T-helper 9 cell (primary cell): ENCODE measurements at places on chromosomes 7 and 10.

DNA sequence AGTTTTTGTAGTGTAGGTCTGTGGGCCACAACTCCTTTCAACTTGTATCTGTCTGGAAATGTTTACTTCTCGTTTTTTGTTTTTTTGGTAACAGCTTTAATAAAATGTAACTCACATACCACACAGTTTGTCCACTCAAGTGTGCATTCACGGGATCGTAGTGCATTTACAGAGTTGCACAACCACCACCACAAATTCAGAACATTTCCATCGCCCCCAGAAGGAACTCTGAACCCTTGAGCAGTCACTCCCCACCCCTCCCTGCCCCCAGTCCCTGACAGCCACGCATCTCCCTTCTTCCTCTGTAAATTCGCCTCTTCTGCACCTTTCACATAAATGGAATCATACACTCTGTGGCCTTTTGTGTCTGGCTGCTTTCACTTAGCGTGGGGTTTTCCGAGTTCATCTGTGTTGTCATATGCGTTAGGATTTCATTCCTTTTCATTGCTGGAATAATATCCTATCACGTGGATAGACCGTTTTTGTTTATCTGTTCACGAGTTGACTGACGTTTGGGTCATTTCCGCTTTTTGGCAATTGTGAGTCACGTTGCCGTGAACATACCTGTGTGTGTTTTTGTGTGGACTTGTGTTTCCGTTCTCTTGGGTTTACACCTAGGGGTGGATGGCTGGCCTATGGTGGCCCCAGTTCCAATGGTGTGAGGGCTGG, 10.3 kb downstream of the JAKMIP3 start:
- no peak for DNase-seq

GRCh38 chr7:127383123-127383835, 9.2 kb downstream of the ZNF800 start:
- DNase-seq = no peak

GRCh38 chr7:66099551-66100407, 14.9 kb upstream of the CRCP start:
- DNase-seq = peak; percentile 9

GRCh38 chr10:27372095-27372494, 131.5 kb upstream of the ACBD5 start:
- DNase-seq = no peak

GRCh38 chr10:89163265-89163995, 43.7 kb downstream of the CH25H start:
- DNase-seq = peak; percentile 1

- no peak for DNase-seq
These were observed 227.3 kb downstream of the XPNPEP1 start for GRCh38 chr10:109695988-109696387.

- DNase-seq = no peak
These were observed 14.9 kb downstream of the CCL26 start for GRCh38 chr7:75756991-75757676.

- no peak for DNase-seq
These were observed 62.8 kb upstream of the PRKCQ start for GRCh38 chr10:6642876-6643275.

DNA sequence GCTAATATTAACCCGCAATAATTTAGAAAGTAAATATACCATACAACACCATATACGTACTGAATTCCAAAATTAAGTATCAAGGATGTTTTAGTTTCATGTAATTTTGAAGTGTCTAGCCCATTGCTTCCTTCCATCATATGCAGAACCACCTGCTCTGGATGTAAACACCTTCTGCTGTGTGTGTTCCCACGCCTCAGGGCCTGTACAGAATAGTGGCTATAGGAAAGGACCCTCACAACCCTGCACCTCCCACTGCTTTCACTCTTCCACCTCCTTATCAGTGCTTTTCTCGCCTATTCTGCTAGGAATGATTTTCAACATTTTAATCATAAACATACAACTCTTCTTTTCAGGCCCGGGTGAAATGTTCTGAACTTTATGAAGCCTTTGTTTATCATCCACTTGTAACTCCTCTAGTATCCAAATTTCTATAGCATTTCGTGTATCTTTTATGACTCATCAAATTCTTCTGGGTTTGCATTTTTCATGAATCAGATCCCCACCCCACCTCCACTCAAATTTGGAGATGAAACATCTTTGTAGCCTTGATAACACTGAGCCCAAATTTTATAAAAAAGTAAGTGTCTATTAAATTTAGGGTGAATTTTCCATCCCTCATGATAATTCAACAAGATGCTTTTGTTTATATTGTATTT, 1106.8 kb upstream of the C7orf33 start:
- no peak for DNase-seq

- DNase-seq = no peak
These were observed 7.1 kb downstream of the LIPM start for GRCh38 chr10:88809621-88810020.

DNA sequence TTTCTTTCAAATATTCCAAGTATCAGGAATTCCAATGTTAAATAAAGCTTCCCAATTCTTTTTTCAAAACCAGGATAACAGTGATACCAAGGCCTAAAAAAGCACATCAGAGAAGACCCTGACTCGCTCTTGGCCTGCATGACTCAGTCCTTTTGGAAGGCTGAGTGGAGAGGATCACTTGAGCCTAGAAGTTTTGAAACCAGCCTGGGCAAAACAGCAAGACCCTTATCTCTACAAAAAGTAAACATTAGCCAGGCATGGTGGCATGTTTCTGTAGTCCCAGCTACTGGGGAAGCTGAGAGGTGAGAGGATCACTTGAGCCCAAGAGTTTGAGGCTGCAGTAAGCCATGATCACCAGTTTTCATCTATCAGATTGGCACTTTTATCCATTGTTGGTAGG, 18.7 kb downstream of the NFE2L3 start:
- no peak for DNase-seq

GRCh38 chr7:96241855-96242254, 80.0 kb downstream of the SLC25A13 start:
- DNase-seq = no peak

DNA sequence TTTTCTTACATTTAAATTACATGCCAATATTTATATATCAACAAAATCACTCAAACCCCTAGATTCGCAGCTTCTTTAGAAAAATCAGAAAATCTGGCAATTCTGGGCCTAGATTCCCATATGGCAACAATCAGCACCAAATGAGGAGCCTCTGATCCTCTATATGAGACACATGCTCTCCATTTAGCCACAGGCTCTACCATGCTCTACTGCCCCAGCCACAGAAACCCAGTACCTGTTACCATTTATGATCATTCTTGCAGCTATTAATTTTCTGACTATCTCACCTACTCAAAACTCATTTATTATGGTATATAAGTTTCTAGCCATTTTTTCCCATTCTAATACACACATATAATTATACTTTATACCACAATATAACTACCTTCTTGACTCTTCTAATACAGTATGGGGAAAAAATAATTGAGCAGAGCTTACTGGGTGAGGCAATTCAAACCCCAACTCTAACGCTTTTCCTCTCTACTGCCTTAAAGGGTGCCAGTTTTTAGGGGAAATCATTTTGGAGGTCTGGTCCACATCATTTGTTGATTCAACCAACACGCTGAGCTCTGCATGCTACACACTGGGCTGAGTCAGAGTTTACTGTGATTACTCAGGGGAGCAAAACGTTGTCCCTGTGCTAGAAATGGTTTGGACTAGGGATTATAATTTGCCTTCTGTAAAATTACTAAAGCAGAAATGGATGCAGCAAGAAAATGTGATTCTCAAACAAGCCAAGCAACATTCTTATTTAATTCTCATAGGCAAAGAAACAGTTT, 11.6 kb downstream of the PDLIM1 start:
- DNase-seq = no peak

DNA sequence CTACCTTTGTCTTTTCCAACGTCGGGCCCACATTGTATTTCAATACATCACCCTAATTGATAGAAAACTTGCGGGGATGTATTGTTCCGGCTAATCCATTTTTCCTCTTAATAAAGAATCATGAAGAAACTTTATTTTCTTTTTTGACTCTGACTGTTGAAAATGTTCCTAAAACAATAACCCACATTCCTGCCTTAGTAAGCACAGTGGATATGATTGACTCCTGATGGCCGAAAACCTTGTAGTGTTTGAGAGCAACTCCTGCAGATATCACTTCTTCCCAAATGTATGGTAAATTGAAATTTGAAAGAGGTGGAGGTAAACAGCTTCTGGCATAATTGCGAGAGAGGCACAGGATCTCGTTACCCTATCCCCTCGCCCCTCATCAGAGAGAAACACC, 65.7 kb downstream of the BICC1 start:
- no peak for DNase-seq

DNA sequence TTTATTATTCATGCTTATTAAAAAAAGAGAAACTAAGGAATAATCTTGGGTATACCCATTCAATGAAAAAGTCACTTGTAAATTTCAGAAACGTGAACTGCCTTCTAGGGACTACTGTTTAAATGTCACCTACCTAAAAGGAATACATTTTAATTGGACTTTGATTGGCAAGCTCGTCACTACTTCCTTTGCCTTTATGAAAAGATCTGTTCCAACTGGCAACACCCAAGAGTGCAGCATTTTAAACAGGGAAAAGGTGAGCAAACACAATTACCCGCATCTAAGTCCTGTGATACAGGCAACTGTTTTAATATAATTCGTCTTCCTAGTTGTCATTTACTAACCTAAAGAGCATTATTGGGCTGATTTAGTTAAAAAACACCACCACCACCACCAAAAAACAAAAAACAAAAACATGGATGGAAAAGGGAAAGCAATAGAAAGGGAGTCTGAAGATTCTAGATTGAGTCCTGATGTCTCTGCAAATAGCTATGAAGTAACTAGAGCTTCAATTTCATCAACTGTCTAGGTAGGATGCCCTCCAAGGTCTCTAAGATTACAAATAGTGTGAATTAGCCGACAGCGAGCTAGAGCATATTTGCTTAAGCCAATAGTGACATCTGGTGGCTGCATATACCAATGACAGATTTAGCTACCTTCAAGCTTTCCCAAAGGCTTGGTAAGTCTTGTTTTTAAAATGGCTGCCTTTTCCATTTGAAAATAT, 33.8 kb upstream of the ICA1 start:
- DNase-seq = no peak

DNA sequence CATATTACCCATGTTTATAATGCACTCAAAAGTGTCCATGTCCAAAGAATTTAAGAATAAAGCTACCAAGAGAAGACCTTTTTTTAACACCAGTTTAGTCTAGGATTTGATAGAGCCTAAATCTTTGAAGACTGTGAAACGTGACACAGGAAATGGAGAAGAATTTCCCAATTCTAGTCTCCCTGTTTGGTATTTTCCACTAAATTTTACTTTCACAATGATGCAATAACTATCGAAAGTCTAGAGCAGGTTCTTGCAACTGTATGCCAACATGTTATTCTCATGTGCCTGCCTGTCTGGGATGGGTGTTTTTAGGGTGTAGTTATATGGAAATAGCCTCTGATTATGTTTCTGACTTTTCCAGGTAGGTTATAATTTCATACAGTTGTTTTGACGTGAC, 6.9 kb upstream of the MXI1 start:
- no peak for DNase-seq

GRCh38 chr10:80170641-80171040, 34.7 kb downstream of the ANXA11 start:
- DNase-seq = no peak

DNA sequence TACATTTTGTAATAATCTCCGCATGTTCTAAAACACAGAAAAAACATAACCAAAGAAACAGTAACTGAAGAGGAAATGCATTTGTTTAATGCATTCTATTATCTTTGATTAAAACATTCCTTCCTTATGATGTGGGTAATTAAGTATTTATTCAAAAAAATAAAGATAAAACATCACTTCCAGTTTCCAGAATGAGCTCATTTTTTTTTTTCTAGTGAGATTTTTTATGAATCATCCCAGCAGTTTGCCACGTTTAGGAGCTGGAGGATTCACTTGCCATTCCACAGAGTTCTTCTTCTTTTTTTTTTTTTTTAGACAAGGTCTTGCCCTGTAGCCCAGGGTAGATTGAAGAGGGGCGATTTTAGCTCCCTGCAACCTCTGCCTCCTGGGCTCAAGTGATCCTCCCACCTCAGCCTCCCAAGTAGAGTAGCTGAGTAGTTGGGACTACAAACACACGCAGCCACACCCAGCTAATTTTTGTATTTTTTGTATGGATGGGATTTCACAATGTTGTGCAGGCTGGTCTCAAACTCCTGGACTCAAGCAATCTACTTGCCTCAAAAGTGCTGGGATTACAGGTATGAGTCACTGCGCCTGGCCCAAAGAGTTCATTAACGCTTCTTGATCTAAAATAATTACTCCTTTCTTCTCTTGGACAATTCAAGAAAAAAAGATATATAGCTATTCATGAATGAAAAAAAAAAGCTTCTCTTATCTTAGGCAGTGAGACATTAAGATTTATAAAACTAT, 177.3 kb downstream of the DKK1 start:
- no peak for DNase-seq

DNA sequence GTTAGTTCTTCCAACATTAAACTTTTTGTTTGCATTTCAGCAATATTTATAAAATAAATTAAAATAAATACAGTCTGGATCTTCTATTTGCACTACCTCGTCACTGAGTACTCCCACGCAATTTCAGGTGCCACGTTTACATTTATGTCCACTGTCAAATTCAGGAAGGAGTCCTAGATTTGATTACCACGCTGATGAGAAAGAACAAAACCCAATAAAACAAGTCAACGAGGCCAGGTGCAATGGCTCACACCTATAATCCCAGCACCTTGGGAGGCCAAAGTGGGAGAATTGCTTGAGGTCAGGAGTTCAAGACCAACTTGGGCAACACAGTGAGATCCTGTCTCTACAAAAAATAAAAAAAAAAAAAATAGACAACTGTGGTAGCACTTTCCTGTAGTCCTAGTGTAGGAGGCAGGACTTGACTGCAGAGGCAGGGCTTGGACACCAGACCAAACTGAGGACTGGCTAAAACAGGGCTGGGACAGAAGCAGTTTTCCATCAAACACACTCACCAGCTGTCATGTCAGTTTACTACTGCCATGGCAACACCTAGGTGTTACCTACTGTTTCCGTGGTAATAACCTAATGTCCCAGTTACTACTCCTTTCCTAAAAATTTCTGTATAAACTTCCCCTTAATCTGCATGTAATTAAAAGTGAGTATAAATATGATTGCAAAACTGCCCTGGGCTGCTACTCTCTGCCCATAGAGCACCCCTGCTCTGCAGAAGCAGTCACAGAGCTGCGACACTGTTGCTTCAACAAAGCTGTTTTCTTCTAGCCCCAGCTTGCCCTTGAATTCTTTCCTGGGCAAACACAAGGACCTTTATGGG, 341.7 kb downstream of the PARD3 start:
- no peak for DNase-seq

DNA sequence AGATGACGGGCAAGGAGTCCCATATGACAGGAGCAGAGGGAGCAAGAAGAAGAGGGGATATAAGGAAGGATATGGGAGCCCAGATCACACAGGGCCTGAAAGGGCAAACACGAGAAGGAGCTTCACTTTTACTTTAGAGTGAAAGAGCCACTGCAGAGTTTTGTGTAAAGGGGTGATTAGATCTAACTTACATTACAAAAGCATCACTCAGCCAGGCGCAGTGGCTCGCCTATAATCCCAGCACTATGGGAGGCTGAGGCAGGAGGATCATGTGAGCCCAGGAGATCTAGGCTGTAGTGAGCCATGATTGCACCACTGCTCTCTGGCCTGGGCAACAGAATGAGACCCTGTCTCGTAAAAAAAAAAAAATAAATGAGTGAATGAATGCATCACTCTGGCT, 91.1 kb downstream of the MPP7 start:
- DNase-seq = no peak

- DNase-seq = no peak
These were observed 24.5 kb downstream of the XPNPEP1 start for GRCh38 chr10:109898666-109899355.

GRCh38 chr7:89839329-89839728, 314.9 kb upstream of the STEAP1 start:
- no peak for DNase-seq

GRCh38 chr7:120973849-120974248, 14.7 kb upstream of the CPED1 start:
- DNase-seq = no peak
